GM12892 (cell line): ENCODE measurements at places on chromosomes 11 and 22.

- DNase-seq: no peak
Observed at GRCh38 chr11:109972939-109973338, 120.3 kb upstream of the ZC3H12C start.

DNA sequence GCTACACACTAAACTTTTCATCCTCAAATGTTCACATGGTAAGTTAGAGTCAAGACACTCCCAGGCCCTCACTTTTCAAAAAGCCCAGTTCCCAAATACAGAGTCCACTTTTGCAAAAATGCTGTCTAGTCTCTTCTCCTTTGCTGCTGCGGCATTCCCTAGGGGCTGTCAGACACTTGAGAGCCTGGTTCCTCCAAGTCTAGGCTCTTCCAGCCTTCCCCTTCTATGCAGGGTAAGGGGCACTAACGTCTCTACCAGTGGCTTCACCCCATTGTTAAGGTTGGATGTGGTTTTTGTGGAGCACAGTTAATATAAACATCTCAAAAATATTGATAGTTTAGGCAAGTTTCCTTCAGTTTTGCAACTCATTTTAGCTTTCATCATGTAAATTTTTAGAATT lies 181.5 kb downstream of the KIF18A start:
- no peak for DNase-seq

GRCh38 chr11:93832780-93833179 lies 17.6 kb downstream of the VSTM5 start:
- DNase-seq: no peak

DNA sequence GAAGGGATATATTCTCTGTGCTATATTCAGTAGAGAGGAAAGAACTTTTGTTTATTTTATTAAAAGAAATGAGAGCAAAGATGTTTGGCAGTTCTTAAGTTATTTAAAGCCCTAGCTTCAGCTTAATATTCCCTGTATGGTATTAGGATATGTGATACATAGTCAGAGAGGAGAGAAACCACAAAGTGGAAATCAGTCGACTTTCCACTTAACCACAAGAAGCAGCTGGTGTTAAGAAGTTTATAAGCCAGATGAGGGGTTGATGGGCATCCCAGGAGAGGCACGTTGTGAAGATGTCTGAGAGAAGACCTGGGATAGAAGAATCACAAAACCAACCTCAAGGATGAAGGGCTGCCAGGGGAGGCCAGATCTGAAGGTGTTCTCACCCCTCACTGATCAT lies 23.3 kb upstream of the PHF21B start:
- DNase-seq: no peak

DNA sequence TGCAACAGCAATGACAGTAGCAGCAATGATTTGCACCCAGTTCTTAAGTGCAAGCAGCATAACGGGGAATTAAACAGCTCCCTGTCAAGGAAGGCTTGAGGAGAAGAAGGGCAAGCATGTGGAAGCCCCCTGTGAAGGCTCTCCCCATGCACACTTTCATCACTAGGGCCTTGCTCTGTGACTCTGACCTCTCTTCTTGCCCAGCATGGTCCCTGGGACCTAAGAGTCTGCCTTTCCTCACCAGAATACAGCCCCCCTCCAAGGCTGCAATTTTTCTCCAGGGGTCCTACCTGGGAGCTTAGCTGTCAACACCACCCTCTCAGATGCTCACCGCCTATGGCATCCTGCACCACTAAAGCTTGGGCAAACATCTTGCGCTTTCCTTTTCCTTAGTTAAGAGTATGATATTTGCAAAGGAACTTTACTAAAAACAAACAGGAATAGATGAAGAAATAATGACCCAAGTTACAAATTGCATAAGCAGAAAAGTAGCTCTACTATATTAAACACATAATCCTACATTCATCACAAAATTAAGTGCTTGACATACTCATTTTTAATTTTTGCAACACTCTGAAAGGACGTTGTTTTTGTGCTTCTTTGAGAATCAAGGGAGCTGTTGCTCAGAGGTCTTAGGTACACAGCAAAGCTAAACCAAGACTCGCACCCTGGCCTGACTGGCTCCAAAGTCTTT lies 187.6 kb downstream of the ADAMTS15 start:
- DNase-seq: no peak

DNA sequence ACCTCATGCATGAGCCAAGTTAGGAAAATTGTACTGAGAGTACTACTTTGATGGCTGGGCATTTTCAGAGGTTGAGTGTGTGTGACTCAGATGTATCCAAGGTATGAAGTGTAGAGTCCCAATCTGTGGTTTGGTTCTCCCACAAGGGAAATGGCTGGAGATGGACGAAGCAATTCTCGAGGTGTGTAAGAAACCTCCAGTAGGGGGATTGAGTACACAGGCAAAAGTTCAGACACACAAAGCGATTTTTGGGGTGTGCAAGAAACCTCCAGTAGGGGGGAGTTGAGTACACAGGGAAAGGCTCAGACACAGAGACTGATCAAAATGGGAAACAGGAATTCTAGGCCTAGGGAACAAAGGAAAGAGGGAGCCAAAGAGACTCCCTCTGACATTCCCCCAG lies 1536.3 kb downstream of the FAM181B start:
- DNase-seq: no peak

DNA sequence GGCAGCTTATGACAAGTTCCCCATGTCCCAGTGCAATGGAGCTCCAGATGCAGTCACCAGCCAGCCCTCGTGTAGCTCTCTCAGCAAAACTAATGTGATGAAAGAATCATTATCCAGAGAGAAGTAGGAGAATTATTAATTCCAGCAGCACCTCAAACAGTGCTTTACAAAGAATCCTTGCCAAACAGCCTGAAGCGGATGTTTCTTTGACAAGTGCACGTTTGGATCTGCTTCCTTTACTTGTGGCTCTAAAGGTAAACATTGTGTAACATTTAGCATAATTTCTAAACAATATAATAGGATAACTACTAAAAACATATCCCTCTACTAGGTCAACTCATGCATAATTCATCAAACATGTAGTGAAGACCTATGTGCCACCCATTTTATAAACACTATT lies 197.0 kb downstream of the FAM181B start:
- no peak for DNase-seq

GRCh38 chr11:101032991-101033390 lies 96.6 kb downstream of the PGR start:
- DNase-seq: no peak

DNA sequence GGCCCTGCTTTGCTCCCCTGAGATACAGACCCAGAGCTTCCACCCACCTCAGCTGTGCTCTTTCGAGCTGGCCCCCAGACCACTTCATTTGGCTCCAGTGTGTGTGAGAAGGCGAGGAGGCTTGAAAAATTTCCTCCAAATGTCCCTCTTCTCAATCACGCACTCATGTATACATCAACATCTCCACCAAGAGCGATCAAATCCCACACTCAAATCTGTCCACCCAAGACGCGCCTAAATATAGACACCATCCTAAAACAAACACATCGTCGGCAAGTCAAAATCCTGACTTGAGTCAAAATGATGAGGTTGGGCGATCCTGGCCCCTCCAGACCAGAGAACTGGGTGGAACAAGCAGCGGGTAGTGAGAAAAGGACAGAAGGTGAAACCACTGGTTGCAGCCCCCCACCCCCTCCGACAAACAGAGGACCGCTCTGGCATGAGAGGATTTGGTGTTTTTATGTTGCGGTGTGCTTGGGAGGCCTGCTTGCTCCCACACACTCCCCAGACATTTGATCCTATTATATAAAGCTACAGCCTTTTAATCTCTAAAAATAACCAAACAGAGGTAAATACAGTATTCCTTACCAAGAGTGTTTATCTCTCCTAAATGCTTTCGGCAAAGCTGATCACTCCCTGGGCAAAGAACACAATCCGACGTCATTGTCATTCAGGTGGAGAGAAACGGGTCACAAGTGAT lies 10.2 kb downstream of the MN1 start:
- DNase-seq: no peak

GRCh38 chr11:114163229-114163631 lies 103.7 kb downstream of the ZBTB16 start:
- no peak for DNase-seq

GRCh38 chr11:78385205-78385604 lies 32.4 kb downstream of the GAB2 start:
- no peak for DNase-seq

GRCh38 chr11:6458352-6459098 lies 15.2 kb downstream of the TRIM3 start:
- no peak for DNase-seq

GRCh38 chr11:117826190-117826570 lies 1.6 kb upstream of the FXYD2 start:
- DNase-seq: no peak

DNA sequence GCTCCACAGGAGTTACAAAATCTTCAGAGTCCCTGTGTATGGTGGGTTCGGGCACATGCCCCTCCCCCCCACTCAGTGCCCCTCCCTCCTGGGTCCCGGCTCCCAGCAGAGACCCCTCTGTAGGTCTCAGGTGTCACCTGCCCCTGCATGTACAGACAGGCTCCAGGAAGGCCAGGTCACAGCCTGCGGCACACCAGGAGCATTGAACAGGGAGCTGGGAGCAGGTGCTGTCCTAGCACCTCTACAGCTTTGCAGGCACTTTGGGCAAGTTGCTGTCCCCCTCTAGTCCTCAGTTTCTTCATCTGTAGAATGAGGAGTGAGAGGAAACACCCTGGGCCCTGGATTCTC lies 80.1 kb upstream of the RTL6 start:
- no peak for DNase-seq

GRCh38 chr11:2945757-2946287 lies 16.6 kb upstream of the PHLDA2 start:
- DNase-seq: no peak

- DNase-seq: peak; percentile 46
Observed at GRCh38 chr22:29071261-29072045, 1.4 kb upstream of the KREMEN1 start.

GRCh38 chr22:47198801-47199251 lies 436.4 kb downstream of the TBC1D22A start:
- no peak for DNase-seq

DNA sequence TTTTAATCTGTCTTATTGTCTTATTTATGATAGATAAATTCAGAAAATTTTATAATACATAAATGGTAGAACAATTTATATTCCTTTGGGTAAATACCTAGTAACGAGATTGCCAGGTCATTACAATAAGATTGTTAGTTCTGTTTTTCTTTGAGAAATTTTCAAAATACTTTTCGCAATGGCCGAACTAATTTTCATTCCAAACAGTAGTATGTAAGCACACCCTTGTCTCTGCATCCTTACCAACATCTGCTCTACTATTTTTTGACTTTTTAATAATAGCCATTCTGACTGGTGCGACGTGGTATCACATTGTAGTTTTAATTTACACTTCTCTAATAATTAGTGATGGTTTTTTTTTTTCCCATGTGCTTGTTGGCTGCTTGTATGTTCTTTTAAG lies 351.4 kb upstream of the LUZP2 start:
- no peak for DNase-seq

- DNase-seq: no peak
Observed at GRCh38 chr11:117334896-117335295, 7.2 kb downstream of the CEP164 start.

GRCh38 chr11:124811399-124812125 lies 11.4 kb upstream of the MSANTD2 start:
- DNase-seq: no peak

GRCh38 chr11:121802542-121802941 lies 313.5 kb downstream of the BLID start:
- no peak for DNase-seq

DNA sequence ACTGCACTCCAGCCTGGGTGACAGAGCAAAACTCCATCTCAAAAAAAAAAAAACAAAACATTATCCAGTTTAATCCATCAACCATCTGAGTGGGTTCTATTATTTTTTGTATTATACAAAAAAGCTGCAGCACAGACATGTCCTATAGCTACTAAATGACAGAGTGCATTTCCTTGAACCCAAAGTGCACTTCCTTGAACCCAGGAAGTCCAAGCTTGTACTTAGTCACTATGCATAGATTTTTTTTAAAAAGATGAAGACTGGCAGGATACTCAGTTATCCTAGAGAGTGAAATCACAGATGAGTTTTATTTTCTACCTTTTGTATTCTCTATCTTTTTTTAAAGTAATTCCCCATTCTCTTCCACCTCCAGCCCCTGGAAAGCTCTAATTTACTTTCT lies 8.0 kb upstream of the RRAS2 start:
- no peak for DNase-seq
